ENCODE measurements at places on chromosomes 3 and 15. TPM values are rescaled to one million over a fixed set of nuclear protein-coding genes. Genes with fewer than 3 reads are reported as not detected.

- no peak for ATAC-seq
Measured at GRCh38 chr15:67135494-67135893, 70.1 kb downstream of the SMAD3 start.

DNA sequence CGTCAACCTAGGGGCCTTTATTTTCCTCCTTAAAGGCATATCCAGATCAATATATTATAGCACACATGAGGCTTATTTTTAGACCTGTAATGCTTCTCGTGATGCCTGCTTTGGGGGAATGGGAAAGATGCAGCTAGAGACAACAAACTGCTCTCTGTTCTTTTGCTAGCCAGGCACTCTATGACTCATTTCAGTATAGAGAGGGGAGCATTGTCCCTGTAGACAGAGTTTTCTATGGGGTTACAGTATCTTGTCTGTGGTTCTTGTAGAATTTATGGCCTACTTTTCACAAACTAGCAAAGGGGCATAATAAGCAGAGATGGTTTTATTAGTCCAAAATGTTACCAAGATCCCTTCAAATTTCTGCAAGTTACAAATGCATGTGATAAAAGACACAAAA lies 305.6 kb downstream of the LSAMP start:
- no peak for ATAC-seq

DNA sequence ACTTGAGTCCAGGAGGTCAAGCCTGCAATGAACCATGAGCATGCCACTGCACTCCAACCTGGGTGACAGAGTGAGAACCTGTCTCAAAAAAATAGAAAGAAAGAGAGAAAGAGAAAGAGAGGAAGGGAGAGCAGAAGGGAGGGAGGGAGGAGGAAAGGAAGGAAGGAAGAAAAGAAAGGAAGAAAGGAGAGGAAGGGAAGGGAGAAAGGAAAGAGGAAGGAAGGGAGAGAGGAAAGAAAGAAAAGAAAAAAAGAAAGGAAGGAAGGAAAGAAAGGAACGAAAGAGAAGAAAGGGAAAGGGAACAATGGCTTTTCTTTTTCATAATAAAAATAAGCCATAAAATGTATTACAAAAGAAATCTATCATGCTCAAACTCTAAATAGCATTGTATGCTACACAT lies 116.9 kb downstream of the ZNF385D start:
- no peak for ATAC-seq

The CLDN11 gene
- total RNA-seq = 1.2 TPM

The TGM4 gene
- not detected for total RNA-seq

Measured in esophagus mucosa (tissue), 1 donor.